NCI-H1930 (cell line): ENCODE measurements at places on chromosomes 4 and X.

DNA sequence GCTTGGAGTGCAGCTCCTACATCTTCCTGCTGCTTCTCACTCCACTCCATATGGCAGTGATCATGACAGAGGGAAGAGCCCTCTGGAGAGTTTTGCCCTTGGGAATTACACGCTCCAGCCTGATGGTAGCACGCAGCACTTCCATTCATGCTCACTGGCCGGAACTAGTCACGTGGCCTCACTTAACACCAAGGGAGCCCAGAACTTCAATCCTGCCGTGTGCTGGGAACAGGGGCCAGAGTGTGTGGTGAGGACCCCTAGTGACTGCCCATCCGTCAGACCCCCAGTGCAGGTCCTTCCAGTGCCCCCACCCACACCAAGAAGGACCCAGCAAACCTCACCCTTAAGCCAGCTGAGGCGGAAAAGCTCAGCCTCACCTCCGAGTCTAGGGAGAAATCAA is 230.7 kb downstream of the EVC2 start:
- DNase-seq, result no peak

GRCh38 chr4:14856062-14856933 is 146.0 kb upstream of the CPEB2 start:
- no peak for DNase-seq

DNA sequence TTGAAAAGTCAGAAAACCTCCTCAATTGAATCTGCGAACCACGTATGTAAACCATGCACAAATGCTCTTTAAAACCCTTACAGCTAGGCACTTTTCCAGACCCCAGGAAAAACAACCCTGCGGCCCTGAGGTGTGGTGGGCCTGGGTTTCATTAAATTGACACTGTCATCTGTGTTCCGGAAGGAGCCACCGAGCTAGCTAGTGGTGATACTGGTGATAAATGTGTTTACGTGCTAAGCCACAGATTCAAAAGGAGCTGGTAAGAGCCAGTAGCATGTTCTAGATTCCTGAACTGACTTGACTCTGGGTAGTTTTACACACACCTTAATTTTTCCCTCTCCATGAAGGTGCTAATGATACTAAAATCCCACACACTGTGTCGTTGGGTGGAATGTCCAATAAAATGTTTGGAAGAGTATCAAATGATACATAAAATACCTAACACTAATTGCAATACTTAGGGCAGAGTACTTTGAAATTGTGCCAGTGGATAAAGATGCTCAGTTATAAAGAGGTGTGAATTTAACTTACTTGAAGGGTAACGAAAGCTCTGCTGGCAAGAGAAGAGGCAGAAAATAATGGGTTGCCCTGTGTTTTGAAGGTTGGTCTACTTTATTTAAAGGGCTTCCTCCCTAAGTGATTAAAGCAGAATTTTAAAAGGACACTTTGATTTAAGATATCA is 8.5 kb downstream of the SMS start:
- no peak for DNase-seq

DNA sequence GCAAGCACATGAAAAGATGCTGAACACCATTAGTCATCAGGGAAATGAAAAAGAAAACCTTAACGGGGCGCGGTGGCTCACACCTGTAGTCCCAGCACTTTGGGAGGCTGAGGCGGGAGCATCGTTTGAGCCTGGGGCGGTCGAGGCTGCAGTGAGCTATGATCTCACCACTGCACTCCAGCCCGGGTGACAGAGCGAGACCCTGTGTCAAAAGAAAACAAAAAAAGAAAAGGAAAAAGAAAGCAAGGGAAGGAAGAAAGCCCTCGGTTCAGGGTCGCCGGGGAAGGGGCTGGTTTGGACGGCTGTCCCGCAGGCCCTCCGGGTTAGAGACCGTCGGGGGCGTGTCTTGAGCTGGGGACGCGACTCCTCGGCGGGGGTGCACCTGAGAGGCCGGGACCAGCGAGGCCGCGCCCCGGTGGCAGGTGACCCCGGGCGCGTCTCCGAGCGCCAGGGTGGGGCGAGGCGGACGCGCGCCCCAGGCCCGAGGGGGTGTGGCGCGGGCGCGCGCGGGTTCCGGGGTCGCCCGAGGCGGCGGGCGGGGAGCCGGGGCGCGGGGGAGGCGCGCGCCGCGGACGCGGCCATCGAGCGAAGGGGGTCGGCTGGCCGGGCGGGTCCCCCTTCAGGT is 478 bp upstream of the PLXNA3 start:
- DNase-seq, result peak; percentile 32

- DNase-seq, result no peak
Observed at GRCh38 chrX:75276666-75277065, 2.8 kb downstream of the UPRT start.

- DNase-seq, result no peak
Observed at GRCh38 chr4:3655963-3656362, 110.2 kb upstream of the ADRA2C start.

- no peak for DNase-seq
Observed at GRCh38 chr4:2636331-2636730, 99.9 kb downstream of the FAM193A start.

- DNase-seq, result no peak
Observed at GRCh38 chr4:96739101-96739500, 899.2 kb downstream of the PDHA2 start.

DNA sequence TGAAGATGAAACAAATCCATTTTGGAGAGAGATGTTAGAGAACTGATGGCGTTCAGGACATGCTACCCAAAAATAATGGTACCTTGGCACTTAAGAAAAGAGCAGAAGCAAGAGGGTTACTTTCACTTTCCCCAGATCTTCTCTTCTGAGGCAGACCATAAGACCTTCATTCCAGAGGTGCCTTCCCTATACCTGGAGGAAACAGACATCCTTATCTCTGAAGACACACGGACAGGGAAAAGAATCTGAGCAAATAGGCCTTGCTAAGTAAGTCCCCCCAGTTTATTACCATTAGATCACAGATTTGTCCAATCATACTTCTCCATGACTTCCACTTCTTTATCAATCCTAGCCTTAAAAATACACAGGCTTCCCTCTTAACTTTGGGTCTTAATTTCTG is 2.0 kb upstream of the FGF2 start:
- DNase-seq, result no peak

GRCh38 chr4:133920236-133920635 is 281.4 kb downstream of the PABPC4L start:
- no peak for DNase-seq

- no peak for DNase-seq
Observed at GRCh38 chrX:155334486-155335336, at the start of gene CLIC2. Gene CLIC2, minus strand, starts transcription at chrX:155334614. Its CDS starts 187 bp downstream, at chrX:155334427.

DNA sequence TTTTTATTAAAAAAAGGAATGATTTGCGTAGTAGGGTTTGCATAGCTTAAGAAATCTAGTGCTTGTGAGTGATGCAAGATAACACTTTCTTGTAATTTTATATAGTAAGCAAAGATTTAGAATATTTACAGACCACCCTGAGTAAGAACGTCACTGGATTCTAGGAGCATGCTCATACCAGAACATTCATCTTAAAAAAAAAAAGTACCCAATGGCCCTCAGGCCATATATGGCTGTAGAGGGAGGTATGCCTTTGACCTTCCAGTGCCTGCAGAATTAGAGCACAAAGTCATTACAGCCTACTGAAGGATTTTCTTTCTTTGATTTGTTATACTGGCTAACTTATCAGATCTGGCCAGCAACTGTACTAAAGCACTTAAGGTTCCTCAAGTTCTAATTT is 236.3 kb upstream of the GYPA start:
- no peak for DNase-seq

GRCh38 chrX:132119283-132119682 is 8.5 kb downstream of the FRMD7 start:
- DNase-seq, result no peak
